ENCODE measurements at places on chromosomes 13 and 19. TPM values are rescaled to one million over a fixed set of nuclear protein-coding genes. Genes with fewer than 3 reads are reported as not detected.

DNA sequence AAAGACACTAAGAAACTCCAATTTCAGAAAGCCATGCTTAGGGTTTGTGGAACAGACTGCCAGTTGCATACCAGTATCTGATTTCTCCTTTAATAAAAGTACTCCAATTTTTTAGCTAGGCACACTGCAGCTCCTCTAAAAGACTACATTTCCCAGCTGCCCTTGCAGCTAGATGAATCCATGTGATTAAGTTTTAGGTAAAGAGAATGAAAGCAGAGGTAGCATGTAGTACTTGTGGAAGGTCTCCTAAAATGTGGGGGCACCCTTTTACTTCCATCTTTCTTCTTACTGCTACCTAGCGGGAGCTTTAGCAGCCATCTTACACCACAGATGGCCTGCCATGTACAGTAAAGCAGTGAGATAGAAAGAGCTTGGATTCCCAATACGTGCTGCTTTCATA lies 33.0 kb upstream of the TSC22D1 start:
- no peak for DNase-seq

DNA sequence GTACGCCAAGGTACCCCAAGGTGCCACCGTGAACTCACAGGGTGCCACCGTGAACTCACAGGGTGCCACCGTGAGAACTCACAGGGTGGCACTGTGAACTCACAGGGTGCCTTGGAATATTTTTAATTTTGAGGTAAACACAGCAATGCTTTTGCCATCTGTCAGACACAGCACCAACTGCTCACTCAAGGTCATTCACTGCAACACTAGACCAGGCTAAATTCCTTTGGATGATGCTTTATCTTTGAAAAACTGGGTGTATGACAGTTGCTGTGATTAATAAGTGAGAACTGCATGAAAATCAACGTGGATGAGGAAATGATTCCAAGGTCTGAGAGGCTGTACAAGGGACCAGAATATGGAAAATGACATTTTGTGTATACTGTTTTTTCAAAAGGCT lies 18.9 kb downstream of the SAFB2 start:
- no peak for DNase-seq

DNA sequence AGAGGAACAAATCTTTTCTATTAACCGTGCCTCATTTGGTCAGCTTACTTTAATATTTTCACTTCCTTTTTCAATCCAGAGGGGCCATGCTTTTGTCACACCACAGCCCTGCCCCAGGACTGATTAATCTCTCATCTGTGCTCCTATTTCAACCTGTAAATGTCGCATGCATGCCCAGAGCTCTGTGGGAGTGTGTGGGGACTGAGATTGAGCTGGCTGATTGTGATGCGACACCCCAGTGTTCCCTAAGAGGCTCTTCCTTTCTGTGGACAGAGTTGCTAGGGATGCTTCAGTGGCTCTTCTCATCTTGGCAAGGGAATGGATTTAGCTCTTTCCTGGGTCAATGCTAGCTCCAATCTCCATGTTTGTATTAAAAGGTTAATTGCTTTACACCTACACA lies 249.6 kb downstream of the TDRD3 start:
- no peak for DNase-seq

GRCh38 chr19:19214159-19214490 lies 2.4 kb downstream of the NCAN start:
- no peak for DNase-seq

DNA sequence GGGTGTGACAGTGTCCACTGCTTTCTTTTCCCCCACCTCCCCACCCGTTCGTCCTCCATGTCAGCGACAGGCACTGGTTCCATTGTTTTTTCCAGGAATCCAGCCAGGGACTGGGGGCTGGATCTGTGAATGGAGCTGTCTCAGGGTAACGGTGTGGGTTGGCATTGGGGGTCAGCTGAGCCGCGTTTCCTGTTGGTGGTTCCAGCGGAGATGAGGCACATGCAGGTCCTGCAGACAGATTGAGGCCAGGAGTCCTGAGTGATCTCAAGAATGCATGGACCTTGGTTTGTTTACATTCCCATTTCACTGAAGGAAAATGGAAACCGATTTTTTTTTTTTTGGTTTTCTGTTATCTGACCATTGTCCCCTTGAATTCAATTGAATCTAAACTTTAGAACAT lies 303.9 kb downstream of the FGF9 start:
- no peak for DNase-seq

Gene CACNA1A
- total RNA-seq: 6.1 TPM

Gene NKG7
- total RNA-seq: 2.7 TPM

Gene PKN1
- total RNA-seq: 37.5 TPM

Gene ZNF256
- 3.5 TPM for total RNA-seq

Gene SPRED3
- 0.61 TPM for total RNA-seq

Gene CEACAM4
- total RNA-seq: not detected

Gene ZNF562
- 34.7 TPM for total RNA-seq

Measured in colonic mucosa (tissue), 4 donors.